ENCODE measurements at places on chromosomes 5 and 9.

- DNase-seq: no peak
Measured at GRCh38 chr5:83726912-83727311, 6.3 kb upstream of the HAPLN1 start.

DNA sequence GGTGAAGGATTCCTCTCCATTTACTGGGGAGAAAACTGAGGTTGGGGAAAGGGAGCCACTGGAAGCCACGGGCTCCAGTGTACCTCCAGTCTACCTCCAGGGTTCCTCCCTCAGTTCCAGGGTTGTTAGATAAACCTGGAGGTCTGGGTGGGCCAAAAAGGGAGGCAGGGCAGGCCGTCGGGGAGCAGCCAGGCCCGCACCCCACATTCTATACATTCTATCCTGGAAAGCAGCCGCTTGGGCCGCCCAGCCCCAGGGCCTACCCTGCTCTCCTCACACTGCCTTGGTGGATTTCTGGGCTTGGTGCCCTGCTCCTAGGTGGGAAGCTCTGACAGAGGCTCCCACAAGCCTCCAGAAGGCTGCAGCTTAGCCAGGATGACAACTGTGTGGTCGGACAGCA is 18.1 kb upstream of the SUSD3 start:
- DNase-seq: no peak

DNA sequence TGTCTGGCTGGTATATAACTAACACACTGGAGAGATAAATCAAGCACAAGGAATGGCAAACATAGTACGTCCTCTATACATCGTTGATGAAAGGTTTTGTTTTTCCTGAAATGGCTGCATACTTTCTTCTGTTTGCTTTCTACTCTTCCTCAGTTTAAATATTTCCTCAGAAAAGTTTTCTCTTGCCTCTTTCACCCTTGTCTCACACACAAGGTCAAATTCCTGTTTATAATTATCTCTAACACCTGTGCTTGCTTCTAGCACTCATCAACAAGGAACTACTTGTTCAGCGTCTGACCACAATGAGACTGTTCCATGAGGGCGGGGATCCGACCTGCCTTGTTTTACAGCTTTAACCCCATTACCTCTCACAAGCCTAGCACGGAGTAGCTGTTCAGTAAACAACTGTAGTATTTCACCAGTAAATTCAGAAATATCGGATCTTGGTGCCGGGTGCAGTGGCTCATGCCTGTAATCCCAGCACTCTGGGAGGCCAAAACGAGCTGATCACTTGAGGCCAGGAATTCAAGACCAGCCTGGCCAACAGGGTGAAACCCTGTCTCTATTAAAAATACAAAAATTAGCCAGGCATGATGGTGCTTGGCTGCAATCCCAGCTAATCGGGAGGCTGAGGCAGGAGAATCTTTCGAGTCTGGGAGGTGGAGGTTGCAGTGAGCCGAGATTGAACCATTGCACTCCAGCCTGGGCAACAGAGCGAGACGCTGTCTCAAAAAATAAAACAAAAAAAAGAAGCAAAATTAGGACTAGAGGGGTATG is 37.0 kb downstream of the NR6A1 start:
- DNase-seq: no peak

DNA sequence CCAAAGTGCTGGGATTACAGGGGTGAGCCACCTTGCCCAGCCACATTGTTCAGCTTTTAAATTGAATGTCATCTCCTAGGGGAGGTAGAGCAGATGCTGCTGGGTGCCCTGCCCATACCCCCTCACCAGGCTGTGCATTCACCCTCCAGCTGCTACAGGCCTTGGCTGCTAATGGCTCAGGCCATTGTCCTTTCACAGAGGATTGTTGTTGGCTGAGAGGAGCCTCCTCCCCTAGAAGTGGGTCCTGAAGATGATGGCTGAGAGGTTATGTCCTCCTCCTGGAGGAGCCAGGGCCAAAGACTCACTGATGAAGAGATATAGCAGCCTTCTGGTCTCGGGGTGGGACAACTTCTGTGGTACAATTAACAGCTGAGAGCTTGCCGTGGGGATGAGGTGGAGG is 74.6 kb downstream of the PHAX start:
- DNase-seq: no peak

GRCh38 chr9:128285033-128285784 is 9.1 kb downstream of the SWI5 start:
- DNase-seq: no peak

GRCh38 chr5:57734296-57734695 is 251.7 kb upstream of the ACTBL2 start:
- no peak for DNase-seq

- no peak for DNase-seq
Measured at GRCh38 chr9:132609184-132609583, 26.8 kb downstream of the BARHL1 start.

DNA sequence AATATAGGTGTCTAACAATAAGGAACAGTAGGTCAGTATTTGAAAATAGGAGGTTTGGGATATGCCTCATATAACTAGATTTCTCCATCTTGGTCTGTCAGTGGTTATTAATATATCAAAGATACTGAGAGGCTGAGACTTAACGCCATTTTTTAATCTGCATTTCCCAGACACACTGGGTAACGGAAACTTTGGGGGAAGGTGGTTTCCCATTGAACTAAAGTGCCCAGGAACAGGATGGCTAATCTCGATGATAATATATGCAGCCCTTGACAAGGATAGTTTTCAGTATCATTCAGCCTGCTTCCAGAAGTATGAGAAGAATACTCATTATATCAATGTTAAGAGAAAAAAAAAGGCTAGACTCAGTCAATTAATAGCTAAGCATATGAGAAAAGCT is 30.7 kb downstream of the EFNA5 start:
- DNase-seq: no peak

DNA sequence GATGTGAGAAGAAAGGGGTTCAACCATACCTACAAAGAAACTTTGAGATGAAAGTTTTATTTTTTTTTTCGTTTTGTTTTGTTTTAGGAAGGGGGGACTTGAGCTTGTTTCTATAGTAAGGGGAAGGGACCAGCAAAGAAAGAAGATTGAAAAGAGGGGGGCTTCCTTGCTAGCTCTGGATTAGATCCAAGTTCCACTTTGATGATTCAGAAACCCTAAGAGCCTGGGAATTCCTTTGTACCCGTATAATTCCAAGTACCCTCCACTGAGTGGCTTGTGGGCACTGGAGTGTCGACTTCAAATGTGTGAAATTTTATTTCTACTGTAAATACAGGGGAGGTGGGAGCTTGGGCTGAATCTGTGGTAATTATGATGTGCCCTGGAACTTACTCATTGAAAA is 10.9 kb downstream of the MAMDC2 start:
- no peak for DNase-seq

GRCh38 chr9:101566904-101567724 is 27.7 kb downstream of the PPP3R2 start:
- DNase-seq: no peak

- no peak for DNase-seq
Measured at GRCh38 chr5:145939540-145940065, 3.2 kb downstream of the SH3RF2 start.

DNA sequence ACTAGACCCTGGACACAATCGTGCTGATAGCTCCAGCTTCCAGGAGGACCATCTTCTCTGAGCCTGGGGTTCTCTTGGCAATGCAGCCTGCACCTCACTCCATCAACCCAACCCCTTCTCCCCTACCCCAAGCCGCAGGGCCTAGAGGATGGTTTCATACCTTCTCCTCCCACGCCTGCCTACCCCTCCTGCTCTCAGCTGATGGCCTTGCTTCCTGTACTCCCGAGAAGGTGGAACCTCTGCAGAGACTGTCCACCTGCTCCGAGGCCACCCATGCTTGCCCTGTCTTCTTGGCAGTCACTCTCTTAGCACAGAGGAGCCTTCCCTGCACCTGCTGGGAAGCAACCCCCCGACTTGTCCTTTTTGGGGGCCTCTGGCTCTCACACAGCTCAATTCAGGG is 241.9 kb downstream of the IRX2 start:
- DNase-seq: no peak

DNA sequence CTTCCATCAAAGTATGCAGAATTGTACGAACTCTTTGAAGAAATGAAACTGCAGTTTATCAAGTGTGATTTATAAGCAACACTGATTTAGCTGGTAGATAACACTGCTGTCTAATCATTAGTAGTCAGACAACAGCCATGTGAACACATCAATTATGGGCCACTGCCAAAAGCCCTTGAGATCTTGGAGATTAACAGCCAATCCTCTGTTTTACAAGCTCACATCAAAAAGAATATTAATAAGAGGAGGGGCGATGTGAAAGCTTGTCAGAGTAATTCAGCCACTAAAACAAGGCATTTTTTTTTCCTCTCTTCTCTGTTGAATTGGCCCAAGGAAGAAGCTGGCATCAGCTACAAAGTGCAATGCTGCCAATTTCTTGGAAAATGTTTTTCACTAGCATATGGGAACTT is 28.1 kb downstream of the ZNF608 start:
- no peak for DNase-seq

Data from stimulated activated CD8-positive, alpha-beta memory T cell treated with anti-CD3 and anti-CD28 coated beads, Interleukin-4, amount 100 ng/mL, for 1 hour (primary cell).